ENCODE measurements at places on chromosomes 16 and 17.

DNA sequence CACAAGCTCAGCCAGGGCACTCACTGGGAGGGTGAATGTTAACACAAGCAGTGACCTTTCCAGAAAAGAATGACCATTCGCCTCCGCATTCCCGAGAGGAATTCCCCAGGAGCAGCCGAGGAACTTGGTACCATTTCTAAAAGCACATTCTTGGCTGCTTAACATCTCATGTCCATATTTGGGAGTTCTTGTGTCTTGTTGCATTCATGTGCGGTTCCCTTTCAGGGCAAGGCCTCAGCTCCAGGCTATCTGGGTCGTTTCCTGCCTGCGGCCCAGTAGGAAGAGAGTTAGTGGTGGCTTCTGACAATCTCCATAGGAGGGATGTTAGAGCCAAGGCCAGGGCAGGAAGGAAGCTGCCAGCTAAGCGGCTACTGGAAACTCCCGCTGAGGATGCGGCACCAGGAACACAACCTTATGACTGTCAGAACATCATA lies 27.8 kb upstream of the MEAK7 start:
- no peak for DNase-seq

DNA sequence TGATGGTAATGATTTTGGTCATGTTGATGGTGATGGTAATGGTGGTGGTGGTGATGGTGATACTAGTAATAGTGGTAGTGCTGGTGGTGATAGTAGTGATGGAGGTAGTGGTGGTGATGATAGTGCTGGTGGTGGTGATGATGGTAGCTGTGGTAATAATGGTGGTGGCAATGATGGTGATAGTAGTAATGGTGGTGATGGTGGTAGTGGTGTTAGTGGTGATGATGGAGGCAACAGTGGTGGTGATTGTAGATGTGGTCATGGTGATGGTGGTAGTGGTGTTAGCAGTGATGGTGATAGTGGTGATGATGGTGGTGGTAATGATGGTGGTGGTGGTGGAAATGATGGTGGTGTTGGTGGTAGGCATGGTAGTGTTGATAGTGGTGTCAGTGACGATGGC lies 127.0 kb upstream of the RPL38 start:
- no peak for DNase-seq

- DNase-seq: no peak
These were observed 31.3 kb downstream of the TVP23A start for GRCh38 chr16:10787304-10787703.

- peak; percentile 31 for DNase-seq
These were observed 918 bp upstream of the NLRC3 start for GRCh38 chr16:3578121-3578520.

GRCh38 chr17:71801301-71801700 lies 319.5 kb upstream of the SOX9 start:
- no peak for DNase-seq

DNA sequence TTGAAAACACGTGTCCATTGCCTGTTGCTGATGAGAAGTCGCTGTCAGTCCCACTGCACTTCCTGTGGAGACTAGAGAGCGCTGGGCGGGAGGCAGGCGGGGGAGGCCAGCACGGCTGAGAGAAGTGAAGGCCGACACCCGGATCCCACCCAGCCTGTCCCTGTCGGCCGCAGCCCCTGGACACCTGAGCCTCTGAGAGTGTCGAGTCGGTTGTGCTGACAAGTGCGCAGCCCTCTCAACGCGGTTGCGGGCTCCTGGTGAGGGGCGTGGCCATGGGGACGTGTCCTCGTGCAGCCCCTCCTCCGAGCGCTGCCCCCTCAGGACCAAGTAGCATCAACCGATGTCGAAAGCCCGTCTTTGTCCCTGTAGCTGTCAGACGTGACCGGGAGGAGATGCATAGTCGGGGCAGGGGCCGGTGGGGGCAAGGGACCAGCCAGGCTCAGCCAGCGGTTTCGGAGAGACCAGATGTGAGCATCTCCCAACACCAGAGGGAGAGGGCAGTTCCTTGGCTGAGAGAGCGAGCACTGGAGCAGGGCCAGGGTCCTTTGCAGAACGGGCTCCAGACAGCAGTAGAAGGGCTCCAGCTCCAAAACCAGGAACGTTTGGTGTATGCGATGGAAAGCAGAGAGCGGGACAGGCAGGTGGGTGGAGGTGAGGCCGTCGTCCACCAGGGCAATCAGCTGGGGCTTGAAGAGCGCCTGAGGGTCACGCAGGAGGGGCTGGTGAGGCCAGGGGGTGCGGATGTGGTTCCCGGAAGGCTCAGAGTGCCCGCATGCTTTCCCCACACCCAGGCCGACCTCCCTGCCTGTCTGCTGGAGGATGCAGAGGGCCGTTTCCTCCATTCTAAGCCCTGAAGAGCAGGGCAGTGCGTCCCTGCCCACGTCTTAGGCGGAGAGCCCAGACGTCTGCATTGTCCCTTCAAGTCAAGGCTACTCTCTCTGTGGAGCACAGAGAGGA lies 43.3 kb upstream of the CHMP6 start:
- no peak for DNase-seq

GRCh38 chr17:34408439-34408838 lies 45.4 kb upstream of the CCL1 start:
- DNase-seq: no peak

DNA sequence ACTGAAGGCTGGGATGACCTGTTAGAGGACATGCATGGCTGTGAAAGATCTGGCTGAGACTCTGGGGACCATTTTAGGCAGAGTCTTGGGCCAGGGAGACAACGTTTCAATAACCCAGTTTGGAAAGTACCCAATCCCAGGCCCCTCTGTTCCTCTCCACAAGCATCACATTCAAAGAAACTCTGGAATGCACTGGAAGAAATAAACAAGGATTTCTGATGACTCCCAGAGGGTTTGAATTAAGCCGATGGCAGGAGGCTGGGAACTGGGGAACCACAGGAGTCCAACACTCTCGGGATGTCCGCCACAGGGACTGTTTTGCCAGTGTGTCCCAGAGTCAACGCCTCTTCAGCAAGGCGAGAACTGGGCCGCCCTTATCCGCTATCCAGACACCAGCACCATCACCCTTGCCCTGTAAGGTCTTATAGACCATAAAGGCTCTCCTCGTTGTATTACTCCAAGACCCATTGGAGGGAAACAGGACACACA lies 3.3 kb downstream of the PMP22 start:
- DNase-seq: no peak

DNA sequence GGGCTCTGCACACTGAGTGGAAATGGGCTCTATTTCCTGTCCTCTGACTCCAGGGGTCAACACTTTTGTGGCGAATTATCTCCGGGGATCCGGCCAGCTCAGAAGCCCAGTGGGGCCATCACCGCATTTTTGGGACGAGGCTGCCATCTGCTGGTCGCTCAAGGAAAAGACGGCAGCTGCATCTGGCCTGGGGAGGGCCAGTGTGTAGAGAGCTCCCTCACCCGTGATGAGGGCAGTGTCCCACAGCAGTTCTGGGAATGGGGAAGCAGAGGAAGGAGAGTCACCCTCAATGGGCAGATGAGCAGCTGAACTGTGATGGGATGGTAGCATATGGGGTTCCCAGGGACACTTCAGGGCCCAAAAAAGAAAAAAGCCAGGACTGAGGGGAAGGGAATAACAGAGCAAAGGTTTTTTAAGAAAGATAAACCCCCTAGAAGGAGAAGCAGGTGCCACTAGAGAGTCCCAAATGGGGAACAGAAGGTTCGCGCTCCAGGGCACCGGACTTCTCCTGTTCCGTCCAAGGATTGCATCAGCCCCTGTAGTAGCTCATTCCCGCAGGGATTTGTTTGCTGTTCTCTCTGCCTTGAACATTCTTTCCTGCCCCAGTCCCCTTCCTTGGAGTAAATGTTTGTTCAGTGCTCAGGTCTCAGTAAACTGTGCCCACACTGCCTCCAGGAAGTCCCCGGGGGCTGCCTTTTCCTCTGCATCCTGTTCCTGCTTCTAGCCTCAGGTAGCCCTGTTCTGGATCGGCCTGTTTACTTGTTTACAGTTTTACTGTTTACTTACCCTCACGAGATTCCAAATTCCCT lies 9.3 kb upstream of the ABCC12 start:
- DNase-seq: peak; percentile 54

GRCh38 chr17:17787568-17787967 lies 49.2 kb downstream of the SREBF1 start:
- no peak for DNase-seq

- DNase-seq: no peak
These were observed 17.5 kb downstream of the PIPOX start for GRCh38 chr17:29060475-29060874.

DNA sequence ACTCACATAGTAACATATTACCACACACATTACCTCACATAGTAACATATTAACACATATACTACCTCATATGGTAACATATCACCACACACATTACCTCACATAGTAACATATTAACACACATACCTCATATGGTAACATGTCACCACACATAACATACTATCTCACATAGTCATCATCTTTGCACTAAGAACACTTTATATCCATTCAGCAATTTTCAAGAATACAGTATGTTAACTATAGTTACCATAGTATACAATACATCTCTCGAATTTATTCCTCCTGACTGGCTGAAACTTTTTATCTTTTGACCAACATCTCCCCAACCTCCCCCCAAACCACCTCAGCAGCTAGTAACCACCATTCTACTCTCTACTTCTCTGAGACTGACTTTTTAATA lies 7.6 kb downstream of the NUDT7 start:
- no peak for DNase-seq

GRCh38 chr17:81652906-81653771 lies 3.2 kb downstream of the PDE6G start:
- DNase-seq: no peak

GRCh38 chr16:65117811-65118448 lies 3.9 kb downstream of the CDH11 start:
- no peak for DNase-seq

DNA sequence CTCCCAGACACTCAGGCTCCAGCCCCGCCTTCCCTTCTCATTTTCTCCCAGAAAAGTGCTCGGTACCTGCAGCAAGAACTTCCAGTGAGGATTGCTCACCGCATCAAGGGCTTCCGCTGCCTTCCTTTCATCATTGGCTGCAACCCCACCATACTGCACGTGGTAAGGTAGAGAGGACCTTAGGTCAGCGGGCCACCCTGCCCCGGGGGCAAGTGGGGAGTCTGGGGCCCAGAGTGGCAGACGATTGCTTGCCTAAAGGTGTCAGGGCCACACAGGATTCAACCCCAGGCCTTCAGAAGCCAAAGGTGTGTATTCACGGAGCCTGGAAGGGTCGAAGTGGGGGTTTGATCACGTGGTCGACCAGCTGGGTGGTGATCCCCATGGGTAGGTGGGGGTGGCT lies 1.4 kb downstream of the BCKDK start:
- DNase-seq: no peak

DNA sequence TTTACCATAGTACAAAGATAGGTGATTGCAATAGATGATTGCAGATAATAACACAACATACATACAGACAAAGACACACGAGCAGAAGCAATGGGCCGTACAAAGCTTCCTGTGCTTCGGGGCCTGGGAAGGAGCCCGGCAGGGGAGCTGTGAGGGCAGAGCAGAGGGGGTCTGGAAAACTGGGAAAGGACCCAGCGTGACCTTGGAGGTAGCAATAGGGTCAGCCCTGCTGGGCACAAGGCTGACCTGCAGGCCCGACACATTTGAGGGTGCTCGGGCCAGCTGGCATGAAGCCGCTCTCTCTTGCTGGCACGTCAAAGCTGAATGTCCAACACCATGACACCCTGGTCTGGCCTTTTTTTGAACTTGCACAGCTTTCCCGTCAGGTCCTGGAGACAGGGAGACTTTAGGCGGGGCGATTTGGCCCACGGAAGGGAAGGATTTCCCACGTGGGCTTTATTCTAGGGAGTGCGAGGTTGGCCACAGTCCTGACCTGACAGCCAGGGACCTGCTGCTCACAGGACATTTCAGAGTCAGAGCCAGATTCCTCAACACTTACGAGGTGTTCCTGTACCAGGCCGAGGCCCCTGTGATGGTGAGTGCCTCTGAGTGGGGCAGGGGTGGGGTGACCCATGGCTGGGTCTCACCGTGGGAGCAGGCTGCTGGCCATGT lies 83.2 kb downstream of the NTN1 start:
- DNase-seq: no peak

- DNase-seq: no peak
These were observed 25.4 kb upstream of the WSB1 start for GRCh38 chr17:27268394-27269085.

- no peak for DNase-seq
These were observed 152.1 kb upstream of the CHMP6 start for GRCh38 chr17:80839511-80839941.

DNA sequence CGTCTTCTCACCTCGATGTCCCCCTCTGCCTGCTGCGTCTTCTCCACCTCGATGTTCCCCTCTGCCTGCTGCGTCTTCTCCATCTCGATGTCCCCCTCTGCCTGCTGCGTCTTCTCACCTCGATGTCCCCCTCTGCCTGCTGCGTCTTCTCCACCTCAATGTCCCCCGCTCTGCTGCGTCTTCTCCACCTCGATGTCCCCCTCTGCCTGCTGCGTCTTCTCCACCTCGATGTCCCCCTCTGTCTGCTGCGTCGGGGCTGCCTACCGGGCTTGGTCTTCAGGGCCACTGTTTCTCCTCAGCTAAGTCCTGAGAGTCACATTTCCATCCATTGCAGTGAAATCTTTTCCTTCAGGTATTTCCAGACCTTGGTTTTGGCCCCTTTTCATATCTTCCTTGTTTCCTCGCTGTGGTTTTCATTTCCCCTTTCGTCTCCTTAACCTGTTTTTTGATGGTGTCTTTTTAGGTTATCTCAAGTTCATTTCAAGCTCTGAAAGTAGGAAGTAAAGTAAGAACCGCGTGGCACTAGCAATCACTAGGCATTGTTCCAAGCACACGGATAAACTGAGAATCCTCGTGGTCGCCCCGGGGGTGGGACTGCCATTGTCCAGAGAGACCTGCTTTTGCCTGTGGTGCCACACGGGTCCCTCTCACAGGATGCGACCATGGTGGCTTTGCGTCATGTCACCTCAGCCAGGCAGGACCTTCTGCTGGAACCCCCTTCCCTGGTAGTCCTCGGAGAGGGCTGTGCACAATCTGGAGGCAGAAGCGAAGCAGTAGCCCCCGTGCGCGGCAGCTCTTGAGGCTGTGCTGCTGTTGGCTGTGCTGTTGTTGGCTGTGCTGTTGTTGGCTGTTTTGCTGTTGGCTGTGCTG lies 9.5 kb upstream of the ZNF750 start:
- DNase-seq: no peak

GRCh38 chr17:80732268-80732667 lies 187.6 kb downstream of the RPTOR start:
- no peak for DNase-seq

- DNase-seq: no peak
These were observed 11.8 kb downstream of the JPT2 start for GRCh38 chr16:1689853-1690252.
